ENCODE measurements at places on chromosomes 6 and 20.
A peak's percentile ranks its signal among the peaks of the same experiment; 100 is the strongest.

- DNase-seq, result no peak
Measured at GRCh38 chr6:423055-423798, 31.7 kb downstream of the IRF4 start.

- no peak for DNase-seq
Measured at GRCh38 chr6:42071881-42072583, 21.7 kb downstream of the TAF8 start.

DNA sequence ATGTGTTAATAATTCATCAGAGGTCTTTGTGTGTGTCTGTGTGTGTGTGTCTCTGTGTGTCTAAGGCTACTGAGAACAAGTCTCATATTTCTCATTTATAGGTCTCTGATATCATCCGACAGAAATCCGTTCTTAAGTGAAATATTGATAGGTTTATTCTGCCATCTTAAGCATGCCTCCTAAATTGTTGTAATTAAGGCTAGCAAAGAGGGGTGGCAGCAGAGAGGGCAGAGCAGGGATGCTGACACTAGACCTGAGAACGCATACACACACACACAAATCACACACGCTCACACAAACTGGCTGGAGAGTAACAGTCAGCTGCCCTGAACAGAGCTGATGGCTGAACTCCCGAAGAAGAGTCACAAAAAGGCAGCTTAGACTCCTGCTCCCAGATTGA, 84.9 kb upstream of the LRFN2 start:
- DNase-seq, result no peak

GRCh38 chr20:53921443-53921973, 148.9 kb downstream of the BCAS1 start:
- no peak for DNase-seq

DNA sequence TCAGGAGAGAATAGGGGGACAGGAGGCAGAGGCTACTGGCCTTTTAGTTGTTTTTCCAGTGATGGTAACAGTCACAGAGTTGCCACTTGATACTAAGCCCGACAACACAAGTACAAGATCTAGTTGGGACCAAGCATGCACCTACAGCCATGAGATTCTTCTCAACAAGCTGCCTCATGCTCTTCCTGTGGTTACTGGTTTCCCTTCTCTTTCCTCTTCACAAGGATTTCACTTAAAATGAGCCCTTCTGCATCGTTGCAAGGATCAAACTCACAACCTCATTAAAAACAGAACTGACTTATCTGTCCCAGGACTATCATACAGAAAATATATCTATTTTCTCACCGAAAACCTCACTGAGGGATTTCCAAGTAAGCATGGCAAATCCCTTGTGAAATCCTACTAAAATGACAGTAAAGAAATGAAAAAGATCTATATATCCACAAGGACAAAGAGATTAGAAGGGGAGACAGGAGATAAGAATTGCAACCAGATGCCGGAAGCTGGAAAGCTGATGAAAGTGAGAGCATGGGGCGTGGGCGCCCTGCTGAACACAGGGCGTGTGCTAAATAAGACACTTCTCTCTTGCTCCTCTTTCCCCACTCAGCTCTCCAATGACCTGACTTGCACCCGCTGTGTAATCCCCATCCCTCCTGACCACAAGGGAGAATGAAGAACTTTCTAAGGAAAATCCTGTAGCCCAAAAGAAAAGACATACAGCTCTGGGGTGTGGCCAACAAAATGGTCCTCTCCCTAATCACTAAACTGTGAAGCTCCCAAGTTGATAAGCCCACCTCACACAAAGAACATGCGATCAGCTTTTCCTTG, 13.4 kb downstream of the MTFR2 start:
- DNase-seq, result no peak

- no peak for DNase-seq
Measured at GRCh38 chr6:12842114-12842513, 125.5 kb downstream of the PHACTR1 start.

- no peak for DNase-seq
Measured at GRCh38 chr6:42337985-42338743, 113.6 kb downstream of the TRERF1 start.

GRCh38 chr20:19885939-19886660, 128.0 kb downstream of the RIN2 start:
- DNase-seq, result no peak

DNA sequence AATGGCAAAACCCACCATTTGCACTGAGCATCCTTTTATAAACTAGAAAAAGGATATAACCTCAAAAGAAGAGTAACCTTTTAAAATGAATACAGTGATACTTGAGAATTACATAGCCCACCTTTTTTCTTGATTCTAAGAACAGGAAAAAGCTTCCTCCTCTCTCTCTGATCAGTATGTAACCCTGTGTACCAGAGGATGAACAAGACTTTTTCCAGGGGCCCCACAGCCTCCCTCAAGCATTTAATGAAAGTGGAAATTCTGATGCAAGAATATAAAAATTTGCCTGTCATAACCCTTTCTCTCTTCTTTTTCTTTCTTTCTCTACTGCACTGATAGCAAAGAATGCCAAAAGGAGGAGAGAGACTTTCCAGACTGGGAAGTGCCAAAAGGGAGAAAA, 64.2 kb upstream of the BTN3A2 start:
- no peak for DNase-seq

DNA sequence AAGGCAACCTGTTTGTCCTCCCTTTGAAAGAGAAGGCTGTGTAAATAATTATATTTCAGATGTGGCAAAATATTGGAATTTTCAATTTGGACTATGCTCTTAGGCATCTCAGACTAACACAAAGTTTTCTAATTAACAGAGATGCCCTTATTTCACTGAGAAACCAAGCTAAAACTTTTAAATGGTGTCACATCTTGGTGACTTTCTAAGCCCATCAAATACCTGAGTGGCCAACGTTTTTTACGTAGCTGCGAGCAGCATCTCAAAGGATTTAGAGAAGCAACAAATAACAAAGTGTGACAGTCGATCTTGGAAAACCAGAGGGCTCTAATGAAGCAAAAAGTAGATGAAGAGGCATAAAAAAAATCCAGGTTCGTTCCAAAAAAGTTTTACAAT, 3.4 kb upstream of the HEY2 start:
- DNase-seq, result no peak

GRCh38 chr6:8530785-8531435, 95.6 kb upstream of the SLC35B3 start:
- no peak for DNase-seq

DNA sequence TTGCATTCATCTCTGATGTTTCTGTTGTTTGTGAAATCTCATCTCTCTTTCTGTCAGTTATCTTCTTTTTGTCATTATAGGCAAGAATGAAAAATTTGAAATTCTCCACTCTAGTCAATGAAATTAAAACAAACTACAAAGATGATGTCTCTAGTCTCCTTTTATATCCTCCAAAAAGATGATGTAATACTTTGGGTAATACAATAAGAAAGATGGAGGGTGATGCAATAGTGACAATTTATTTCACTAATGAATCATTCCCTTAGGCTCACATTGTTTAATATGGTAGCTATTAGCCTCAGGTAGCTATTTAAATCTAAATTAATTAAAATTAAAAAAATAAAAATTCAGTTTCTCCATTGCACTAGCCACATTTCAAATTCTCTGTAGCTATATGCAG, 145.4 kb downstream of the UST start:
- no peak for DNase-seq

DNA sequence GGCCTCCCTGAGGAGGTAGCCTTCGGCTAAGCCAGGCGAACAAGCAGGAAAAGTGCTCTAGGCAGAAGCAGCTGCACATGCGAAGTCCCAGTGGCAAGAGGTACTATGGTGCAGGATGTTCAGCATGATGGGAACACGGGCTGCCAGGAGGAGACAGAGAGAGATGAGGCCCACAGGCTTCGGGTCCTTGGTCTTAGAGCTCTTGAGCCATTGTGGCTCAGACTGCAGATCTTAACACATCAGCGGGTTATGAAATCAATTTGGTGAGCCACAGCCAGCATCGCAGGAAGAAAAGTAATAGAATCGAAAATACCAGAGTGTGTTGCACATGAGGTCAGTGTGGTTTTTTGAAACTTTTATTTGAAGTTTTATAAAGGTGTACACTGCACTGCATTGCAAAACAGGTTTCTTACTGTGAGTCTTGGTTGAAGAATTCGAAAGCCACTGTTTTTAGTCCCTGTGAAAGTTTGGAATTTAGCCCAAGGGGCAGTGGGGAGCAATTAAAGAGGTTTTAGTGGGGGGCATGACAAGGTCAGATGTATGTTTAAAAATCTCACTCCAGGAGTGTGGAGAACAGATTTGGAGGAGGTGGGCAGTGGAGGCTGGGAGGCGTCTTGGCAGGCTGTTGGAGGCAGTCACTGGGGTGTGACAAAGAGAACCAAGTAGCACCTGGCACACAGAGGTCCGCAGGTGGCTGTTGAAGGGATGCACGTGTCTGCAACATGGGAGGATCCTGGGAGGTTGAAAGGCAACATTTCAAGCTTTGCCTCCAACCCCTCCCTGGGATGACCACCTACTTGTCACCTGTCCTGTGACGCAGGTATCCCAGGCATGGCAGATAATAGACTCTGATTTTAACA, 69.3 kb downstream of the EYA2 start:
- DNase-seq, result no peak

GRCh38 chr6:40634429-40634828, 47.3 kb upstream of the LRFN2 start:
- DNase-seq, result no peak

GRCh38 chr6:18269253-18269652, 4.9 kb upstream of the DEK start:
- DNase-seq, result no peak

DNA sequence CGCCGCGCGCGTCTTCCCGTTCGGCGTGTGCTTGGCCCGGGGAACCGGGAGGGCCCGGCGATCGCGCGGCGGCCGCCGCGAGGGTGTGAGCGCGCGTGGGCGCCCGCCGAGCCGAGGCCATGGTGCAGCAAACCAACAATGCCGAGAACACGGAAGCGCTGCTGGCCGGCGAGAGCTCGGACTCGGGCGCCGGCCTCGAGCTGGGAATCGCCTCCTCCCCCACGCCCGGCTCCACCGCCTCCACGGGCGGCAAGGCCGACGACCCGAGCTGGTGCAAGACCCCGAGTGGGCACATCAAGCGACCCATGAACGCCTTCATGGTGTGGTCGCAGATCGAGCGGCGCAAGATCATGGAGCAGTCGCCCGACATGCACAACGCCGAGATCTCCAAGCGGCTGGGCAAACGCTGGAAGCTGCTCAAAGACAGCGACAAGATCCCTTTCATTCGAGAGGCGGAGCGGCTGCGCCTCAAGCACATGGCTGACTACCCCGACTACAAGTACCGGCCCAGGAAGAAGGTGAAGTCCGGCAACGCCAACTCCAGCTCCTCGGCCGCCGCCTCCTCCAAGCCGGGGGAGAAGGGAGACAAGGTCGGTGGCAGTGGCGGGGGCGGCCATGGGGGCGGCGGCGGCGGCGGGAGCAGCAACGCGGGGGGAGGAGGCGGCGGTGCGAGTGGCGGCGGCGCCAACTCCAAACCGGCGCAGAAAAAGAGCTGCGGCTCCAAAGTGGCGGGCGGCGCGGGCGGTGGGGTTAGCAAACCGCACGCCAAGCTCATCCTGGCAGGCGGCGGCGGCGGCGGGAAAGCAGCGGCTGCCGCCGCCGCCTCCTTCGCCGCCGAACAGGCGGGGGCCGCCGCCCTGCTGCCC, 1.1 kb downstream of the SOX4 start:
- DNase-seq, result peak; percentile 17

DNA sequence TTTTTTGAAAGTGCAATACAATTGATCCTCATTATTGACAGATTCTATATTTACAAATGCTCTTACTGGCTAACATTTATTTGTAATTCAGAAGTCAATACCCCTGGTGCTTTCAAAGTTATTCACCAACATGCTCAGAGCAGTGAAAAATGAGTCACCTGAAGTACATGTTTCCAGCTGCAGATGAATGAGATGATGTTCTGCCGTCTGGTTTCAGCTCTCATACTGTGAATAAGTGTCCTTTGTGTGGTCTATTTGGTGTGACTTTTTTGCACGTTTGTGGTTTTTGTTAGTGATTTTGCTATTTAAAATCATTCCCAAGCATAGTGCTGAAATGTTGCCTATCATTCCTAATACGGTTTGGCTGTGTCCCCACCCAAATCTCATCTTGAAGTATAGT, 22.3 kb upstream of the EYA4 start:
- no peak for DNase-seq

- no peak for DNase-seq
Measured at GRCh38 chr6:108714101-108714765, 134.0 kb upstream of the ARMC2 start.

DNA sequence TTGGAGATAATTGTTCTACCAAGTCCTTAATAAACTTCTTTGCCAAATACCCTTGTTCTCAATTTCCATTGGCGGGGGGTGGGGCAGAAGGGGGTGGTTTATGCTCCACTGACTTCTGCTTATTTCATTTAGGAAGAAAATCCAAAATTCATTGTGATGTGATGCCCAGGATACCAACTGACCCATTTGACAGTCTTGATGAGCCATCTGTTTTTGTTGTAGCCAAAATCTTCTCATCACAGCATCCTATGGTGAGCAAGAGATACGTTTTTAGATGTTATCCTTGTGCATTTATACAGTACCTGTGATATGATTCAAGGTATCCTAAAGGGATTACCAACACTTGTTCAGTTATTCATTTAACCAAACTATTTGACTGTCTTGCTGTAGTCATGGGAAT, 108.5 kb upstream of the BMP5 start:
- no peak for DNase-seq

DNA sequence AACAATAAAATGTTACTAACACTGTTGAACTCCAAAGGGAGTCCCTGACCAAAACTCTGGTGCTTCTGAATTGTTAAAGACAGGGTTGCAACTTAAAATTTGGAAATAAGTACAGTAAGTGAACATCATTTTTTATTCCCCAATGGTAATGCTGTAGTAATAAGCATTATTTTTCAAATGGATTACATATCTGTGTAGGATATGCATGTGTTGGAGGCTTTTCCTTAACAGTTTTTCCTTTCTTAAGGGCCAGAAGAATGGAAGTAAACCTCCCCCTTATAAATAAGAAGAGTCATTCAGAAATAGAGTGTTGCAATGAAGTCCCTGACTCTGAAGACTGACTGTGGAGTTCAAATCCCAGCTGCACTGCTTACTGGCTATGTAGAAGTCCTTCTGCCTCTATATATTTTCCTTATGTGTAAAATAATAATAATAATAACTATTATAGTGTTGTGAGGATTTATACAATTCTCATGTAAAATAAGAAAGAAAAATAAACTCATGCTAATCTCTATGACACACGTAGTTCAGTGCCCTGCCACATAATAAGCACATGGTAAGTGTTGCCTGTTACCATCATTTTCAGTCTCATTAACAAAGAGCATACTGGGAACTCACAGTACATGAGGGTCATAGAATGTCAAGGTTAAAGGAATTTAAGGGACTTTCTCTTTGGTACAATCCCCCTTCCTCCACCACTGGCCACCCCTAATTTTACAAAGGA, 129.8 kb upstream of the SMLR1 start:
- DNase-seq, result no peak

GRCh38 chr6:23445157-23445710, 680.8 kb upstream of the NRSN1 start:
- no peak for DNase-seq

- no peak for DNase-seq
Measured at GRCh38 chr6:50826803-50827202, 8.1 kb downstream of the TFAP2B start.
